ENCODE measurements at places on chromosomes 11 and 22. TPM values are rescaled to one million over a fixed set of nuclear protein-coding genes. Genes with fewer than 3 reads are reported as not detected.

P4HA3 gene
- total RNA-seq, result 31.0 TPM

MYOD1 gene
- not detected for total RNA-seq

SLC43A3 gene
- 56.5 TPM for total RNA-seq

SLC36A4 gene
- 9.9 TPM for total RNA-seq

HTR3B gene
- not detected for total RNA-seq

INS gene
- not detected for total RNA-seq

Data from bladder microvascular endothelial cell (primary cell).